Activated T-cell treated with anti-CD3 and anti-CD28 coated beads, Interleukin-2, amount 50 U/mL, for 24 hours (primary cell): ENCODE measurements at places on chromosomes 11 and 22.

DNA sequence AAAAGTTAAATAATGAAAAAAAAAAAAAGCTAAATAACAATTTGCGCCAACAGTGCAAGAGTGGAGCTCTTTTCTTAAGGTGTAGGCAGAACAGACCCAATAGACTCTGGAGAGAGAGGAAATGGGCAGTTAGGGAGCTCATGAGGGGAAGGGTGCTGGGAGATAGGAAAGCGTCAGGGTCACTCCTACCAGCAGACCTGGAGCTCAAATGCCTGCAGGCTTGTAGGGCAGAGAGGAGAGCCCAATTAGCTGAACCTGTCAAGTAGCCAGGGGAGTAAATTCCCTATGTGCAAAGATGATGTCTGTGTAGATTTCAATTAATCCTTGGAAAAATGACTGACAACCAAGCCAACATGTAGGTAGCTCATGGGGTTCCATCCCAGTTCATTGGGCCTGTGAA, 73.0 kb downstream of the RAB30 start:
- peaks cover 82% of the 10 kb centered on the region for H3K4me1 ChIP-seq
- H3K27me3 ChIP-seq = no peaks in the 10 kb centered on the region
- H3K36me3 ChIP-seq = peaks cover 21% of the 10 kb centered on the region
- H3K4me3 ChIP-seq = no peak overlapping the region

- H3K36me3 ChIP-seq = no peaks in the 10 kb centered on the region
- H3K4me3 ChIP-seq = no peak overlapping the region
- DNase-seq = no peak
These were observed 320.3 kb upstream of the ZC3H12C start for GRCh38 chr11:109772892-109773291.

DNA sequence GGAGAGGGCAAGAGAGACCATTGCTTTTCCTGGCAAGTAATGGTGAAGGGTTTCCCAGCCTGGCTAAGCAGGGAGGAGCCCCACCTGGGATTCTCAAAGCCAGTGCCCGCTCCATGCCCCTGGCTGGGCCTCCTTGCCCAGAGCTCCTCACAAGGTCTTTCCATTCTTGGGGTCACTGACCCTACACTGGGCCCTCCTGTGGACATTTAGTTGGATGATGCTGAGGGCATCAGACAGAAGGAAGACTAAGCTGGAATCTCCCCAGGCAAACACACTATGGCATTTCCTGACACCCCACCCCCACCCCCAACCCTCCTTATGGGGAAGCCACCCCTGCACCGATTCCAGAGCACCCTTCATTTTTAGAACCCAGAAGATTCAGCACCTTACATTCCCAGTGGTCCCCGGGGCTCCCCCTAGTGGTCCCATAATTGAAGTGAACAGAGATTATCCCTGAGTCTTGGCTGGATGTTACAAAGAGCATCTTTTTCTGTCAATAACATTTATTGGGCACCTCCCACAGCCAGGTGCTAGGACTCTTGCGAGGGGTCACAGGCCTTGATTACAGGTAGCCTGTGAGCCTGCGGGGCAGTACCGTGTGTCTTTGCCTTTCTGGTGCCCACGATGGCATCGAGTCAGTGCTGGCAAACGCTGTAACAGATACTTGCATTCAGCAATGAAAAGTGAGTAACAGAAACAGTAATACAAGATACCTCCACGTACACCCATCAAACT, 548.5 kb downstream of the BUD13 start:
- H3K27me3 ChIP-seq = peaks cover 19% of the 10 kb centered on the region
- H3K4me3 ChIP-seq = no peak overlapping the region
- H3K36me3 ChIP-seq = no peaks in the 10 kb centered on the region
- H3K4me1 ChIP-seq = no peaks in the 10 kb centered on the region
- peak; percentile 38 for DNase-seq
- no peak overlapping the region for H3K27ac ChIP-seq

GRCh38 chr11:19294444-19294843, 53.7 kb upstream of the E2F8 start:
- DNase-seq = no peak
- no peak overlapping the region for H3K27ac ChIP-seq
- peaks cover 40% of the 10 kb centered on the region for H3K27me3 ChIP-seq
- H3K4me1 ChIP-seq = no peaks in the 10 kb centered on the region

- peaks cover 8% of the 10 kb centered on the region for H3K27me3 ChIP-seq
- H3K4me1 ChIP-seq = peaks cover 2% of the 10 kb centered on the region
- H3K27ac ChIP-seq = no peak overlapping the region
- H3K36me3 ChIP-seq = no peaks in the 10 kb centered on the region
- no peak for DNase-seq
- no peak overlapping the region for H3K4me3 ChIP-seq
These were observed 125.0 kb downstream of the CCDC81 start for GRCh38 chr11:86499723-86500129.

- H3K27ac ChIP-seq = no peak overlapping the region
- H3K27me3 ChIP-seq = no peaks in the 10 kb centered on the region
- no peak overlapping the region for H3K4me3 ChIP-seq
- peaks cover 27% of the 10 kb centered on the region for H3K4me1 ChIP-seq
These were observed 18.4 kb upstream of the SMIM38 start for GRCh38 chr11:69137151-69137844.

DNA sequence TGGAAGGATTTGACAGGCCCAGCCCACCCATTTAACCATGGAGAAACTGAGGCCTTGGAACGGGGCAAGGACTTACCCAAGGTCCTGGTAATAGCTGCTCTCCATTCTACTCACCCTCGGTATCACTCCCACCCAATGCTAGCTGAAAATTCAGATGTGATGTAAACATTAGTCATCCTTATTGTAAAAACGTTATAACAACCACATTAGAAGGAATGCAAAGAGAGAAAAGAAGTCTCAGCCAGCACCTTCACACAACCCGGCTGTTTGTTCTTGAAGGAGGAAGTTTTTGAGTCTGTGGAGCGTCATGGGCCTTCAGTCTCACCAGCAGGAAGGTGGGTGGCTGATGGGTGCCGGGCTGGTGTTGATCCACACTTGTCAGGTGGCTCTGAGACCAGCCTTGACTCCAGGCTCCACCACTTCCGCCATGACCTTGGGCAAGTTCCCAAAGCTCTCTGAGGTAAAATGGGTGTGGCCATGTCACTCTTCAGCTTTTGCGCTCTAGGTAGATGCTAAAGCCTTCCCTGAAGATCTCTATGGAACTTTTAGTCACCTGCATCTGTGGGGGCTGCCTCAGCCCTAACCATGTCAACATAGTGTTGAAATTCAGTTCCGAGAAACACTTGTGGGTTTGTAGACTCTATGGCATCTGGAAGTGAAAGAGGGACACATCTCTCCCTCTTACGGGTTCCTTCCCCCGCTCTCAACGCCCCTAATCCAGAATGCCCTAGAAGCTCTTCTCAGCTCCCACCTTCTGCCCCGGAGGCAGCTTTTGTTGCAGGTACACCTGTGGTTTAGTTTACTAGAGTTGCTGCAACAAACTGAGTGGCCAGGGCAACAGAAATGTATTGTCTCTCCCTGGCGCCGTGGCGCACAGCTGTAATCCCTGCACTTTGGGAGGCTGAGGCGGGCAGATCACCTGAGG, 14.8 kb downstream of the CD6 start:
- H3K4me3 ChIP-seq = peak overlapping the region; percentile 88
- peaks cover 91% of the 10 kb centered on the region for H3K36me3 ChIP-seq
- DNase-seq = peak; percentile 88
- peak overlapping the region; percentile 97 for H3K27ac ChIP-seq

GRCh38 chr11:12749442-12749841, 75.2 kb downstream of the TEAD1 start:
- H3K4me3 ChIP-seq = no peak overlapping the region
- peaks cover 19% of the 10 kb centered on the region for H3K27me3 ChIP-seq
- H3K4me1 ChIP-seq = no peaks in the 10 kb centered on the region
- no peak overlapping the region for H3K27ac ChIP-seq

DNA sequence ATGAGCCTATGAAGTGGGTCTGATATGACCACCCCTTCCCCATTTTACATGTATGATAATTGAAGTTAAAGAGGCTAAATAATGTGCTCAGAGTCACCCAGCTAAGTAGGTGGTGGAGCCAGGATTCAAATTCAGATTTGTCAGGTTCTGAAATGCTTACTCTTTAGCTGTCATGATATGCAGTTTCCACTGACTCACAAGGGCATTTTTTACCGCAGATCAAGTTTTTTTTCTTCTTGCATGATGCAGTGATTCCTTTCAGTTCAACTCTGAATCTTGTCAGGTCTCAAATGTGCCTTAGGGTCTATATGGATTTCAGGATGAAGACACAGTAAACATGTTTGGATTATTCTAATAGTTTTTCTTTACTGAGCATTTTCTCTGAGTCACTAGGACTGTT, 12.6 kb upstream of the TRIM44 start:
- H3K27me3 ChIP-seq = peaks cover 62% of the 10 kb centered on the region
- no peak overlapping the region for H3K4me3 ChIP-seq
- no peak for DNase-seq
- peaks cover 11% of the 10 kb centered on the region for H3K4me1 ChIP-seq
- H3K36me3 ChIP-seq = no peaks in the 10 kb centered on the region

DNA sequence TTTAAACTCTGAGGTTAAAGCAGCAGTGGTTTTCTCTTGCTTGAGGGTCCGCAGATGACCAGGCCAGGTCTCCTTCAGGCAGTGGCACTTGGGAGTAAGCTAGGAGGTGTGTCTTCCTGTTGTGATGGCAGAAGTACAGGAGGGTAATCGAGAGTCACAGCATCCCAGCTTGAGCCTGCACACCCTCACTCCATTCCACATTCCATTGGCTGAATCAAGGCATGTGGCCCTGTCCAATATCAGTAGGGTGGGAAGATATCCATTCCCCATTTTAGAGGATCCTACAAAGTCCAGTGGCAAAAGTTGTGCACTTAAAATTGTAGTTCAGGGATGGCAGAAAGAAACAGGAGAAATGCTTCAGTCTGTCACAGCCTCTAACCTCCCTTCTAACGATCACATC, 23.3 kb downstream of the OSBP2 start:
- no peaks in the 10 kb centered on the region for H3K27me3 ChIP-seq

DNA sequence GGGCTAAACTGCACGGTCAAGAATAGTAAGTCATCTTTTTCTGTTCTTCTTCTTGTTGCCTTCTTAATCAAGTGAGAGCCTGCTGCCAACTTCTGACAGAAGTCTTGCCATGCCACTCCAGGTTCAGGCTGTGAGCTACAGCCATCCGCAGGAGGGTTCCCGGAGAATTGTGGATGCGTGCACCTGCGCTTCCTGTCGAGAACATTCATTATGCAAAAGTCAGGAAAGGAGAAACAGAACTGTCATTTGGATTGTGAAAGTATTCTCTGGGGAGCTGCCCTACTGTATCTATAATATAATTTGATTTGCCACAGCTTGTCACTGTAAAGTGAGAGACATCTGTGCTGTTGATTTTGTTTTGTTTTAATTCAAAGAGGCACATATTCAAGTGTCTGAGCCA, 12.3 kb downstream of the IL17RA start:
- no peak overlapping the region for H3K4me3 ChIP-seq
- no peak overlapping the region for H3K27ac ChIP-seq
- H3K4me1 ChIP-seq = peaks cover 91% of the 10 kb centered on the region
- H3K27me3 ChIP-seq = no peaks in the 10 kb centered on the region
- peak; percentile 24 for DNase-seq

GRCh38 chr11:58923300-58923788, 15.9 kb upstream of the GLYATL1 start:
- H3K27me3 ChIP-seq = peaks cover 11% of the 10 kb centered on the region
- H3K27ac ChIP-seq = no peak overlapping the region
- H3K36me3 ChIP-seq = no peaks in the 10 kb centered on the region
- H3K4me1 ChIP-seq = peaks cover 21% of the 10 kb centered on the region

GRCh38 chr11:111093061-111093460, 152.5 kb upstream of the POU2AF2 start:
- no peak for DNase-seq
- no peaks in the 10 kb centered on the region for H3K36me3 ChIP-seq
- peaks cover 2% of the 10 kb centered on the region for H3K4me1 ChIP-seq
- H3K4me3 ChIP-seq = no peak overlapping the region
- peaks cover 16% of the 10 kb centered on the region for H3K27me3 ChIP-seq

GRCh38 chr11:76791861-76792260, 8.7 kb downstream of the TSKU start:
- peaks cover 7% of the 10 kb centered on the region for H3K27me3 ChIP-seq
- no peak for DNase-seq
- H3K36me3 ChIP-seq = no peaks in the 10 kb centered on the region
- no peak overlapping the region for H3K4me3 ChIP-seq
- no peak overlapping the region for H3K27ac ChIP-seq
- no peaks in the 10 kb centered on the region for H3K4me1 ChIP-seq

GRCh38 chr11:59523541-59523940, 12.2 kb downstream of the OR4D9 start:
- no peak for DNase-seq

DNA sequence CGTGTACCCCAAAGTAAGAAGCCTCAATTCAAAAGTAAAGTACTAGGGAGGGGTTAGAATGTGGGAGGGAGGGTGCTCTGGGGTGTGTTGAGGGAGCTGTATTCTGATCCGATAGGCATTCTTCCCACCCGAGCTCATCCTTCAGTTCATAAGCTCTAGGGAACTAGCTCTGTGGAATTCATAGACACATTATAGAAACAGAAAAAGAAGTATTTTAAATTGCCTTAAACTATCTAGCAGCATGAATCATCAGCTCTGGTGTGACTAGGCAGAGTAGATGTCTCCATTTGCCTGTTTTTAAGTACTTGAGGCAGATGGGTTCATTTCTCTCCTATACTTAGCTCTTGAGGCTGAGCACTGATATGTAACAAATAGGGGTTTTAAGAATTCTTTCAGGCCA, 7.3 kb upstream of the SGSM3 start:
- H3K4me3 ChIP-seq = no peak overlapping the region
- H3K4me1 ChIP-seq = peaks cover 7% of the 10 kb centered on the region
- DNase-seq = no peak
- no peaks in the 10 kb centered on the region for H3K27me3 ChIP-seq
- peaks cover 100% of the 10 kb centered on the region for H3K36me3 ChIP-seq

GRCh38 chr11:134556186-134556585, 144.1 kb upstream of the B3GAT1 start:
- H3K4me1 ChIP-seq = no peaks in the 10 kb centered on the region
- DNase-seq = no peak
- no peak overlapping the region for H3K27ac ChIP-seq
- H3K36me3 ChIP-seq = no peaks in the 10 kb centered on the region
- no peak overlapping the region for H3K4me3 ChIP-seq
- peaks cover 17% of the 10 kb centered on the region for H3K27me3 ChIP-seq

GRCh38 chr11:57322256-57323166, 2.2 kb downstream of the TNKS1BP1 start:
- no peak for DNase-seq
- H3K4me3 ChIP-seq = peak overlapping the region; percentile 82

- no peaks in the 10 kb centered on the region for H3K27me3 ChIP-seq
- no peak overlapping the region for H3K4me3 ChIP-seq
- H3K36me3 ChIP-seq = peaks cover 44% of the 10 kb centered on the region
- H3K27ac ChIP-seq = peak overlapping the region; percentile 84
These were observed 20.8 kb downstream of the TOB2 start for GRCh38 chr22:41425660-41426365.
